H9 (cell line): ENCODE measurements at places on chromosomes 2 and 18.
A peak's percentile ranks its signal among the peaks of the same experiment; 100 is the strongest.

DNA sequence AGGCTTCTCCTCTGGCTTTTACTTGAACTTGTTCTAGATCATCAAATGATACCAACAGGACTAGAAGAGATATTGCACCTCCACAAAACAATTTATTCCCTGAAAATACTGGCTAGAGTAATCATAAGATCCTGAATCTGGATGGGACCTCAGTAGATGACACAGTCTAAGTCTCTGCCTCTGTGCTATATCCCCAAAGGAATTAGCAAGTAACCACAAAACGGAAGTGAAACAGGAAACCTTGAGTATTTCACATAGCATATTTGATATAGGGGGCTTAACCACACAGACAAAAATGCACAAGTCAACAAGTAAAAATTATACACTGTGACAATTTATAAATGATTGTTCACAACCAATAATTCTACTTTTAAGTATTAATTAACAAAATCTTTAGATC, 456.9 kb upstream of the TNP1 start:
- no peak for DNase-seq

DNA sequence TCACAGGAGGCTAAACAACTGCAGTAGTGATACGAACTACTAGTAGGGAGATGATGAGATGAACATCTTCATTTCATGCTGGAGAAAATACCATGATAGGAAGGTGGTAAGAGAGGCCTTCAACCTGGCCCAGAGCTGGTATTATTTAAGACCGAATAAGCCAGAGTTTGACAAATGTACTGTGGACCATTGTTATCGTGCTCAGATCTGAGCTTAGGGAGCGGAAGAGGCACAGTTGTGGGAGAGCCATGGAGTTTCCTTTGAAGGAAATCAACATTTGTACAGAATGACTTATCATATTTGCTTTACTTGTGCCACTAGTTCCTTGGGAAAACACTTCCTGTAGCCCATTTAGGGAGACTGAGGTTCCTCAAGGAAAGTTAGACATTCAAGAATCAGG, 260.6 kb upstream of the TNP1 start:
- no peak for DNase-seq

GRCh38 chr2:108323619-108324018, 34.9 kb downstream of the SULT1C2 start:
- no peak for DNase-seq

GRCh38 chr18:34122724-34123334, 101.9 kb downstream of the NOL4 start:
- peak; percentile 33 for DNase-seq

DNA sequence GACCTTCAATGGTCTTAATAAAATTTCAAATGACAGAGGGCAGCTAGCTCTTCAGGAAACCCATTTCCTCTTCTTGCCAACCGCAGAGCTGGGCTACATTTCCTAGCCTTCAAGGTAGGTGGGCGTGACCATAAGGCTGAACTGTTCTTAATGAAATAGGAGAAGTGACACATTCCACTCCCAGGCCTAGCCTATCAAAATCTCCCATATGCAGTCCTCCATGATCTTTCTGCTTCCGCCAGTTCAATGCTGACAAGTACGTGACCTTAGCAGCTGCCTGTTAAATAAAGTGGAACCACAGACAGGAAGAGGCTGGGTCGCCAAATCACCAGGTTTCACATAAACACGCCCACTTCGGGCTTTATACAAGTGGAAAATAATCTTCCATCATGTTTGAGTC, 13.2 kb downstream of the SERPINE2 start:
- DNase-seq: no peak

DNA sequence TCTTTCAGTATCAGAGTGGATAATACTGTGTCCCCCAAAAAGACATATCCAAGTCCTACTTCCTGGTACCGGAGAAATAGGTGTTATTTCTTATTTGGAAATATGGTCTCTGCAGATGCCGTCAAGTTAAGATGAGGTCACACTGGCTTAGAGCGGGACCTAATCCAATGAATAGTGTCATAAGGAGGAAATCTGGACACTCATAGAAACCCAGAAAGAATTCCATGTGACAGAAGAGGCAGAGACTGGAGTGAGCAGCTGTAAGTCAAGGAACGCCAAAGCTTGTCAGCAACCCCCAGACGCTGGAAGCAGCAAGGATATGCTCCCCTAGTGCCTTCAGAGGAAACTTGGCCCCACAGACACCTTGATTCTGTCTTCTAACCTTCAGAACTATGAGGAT, 69.8 kb downstream of the CCBE1 start:
- DNase-seq: no peak

DNA sequence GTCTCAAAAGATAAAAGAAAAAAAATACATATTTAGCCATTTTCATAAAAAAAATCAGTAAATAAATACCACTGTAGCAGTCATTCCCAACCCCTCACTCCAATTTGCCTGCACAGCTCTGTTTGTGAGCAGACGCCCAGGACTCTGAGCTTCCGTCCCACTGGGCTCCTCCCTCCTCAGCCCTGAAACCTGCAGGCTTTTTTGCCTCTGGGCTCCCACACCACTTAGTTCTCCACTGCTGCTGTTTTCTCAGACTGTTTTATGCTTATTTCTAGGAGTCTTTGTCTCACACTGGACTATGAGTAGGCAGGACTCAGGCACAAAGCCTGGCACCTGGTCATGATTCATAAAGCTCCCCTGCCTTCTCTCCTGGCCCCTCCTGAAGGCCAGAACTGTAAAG, 6.1 kb upstream of the CXCR1 start:
- no peak for DNase-seq

DNA sequence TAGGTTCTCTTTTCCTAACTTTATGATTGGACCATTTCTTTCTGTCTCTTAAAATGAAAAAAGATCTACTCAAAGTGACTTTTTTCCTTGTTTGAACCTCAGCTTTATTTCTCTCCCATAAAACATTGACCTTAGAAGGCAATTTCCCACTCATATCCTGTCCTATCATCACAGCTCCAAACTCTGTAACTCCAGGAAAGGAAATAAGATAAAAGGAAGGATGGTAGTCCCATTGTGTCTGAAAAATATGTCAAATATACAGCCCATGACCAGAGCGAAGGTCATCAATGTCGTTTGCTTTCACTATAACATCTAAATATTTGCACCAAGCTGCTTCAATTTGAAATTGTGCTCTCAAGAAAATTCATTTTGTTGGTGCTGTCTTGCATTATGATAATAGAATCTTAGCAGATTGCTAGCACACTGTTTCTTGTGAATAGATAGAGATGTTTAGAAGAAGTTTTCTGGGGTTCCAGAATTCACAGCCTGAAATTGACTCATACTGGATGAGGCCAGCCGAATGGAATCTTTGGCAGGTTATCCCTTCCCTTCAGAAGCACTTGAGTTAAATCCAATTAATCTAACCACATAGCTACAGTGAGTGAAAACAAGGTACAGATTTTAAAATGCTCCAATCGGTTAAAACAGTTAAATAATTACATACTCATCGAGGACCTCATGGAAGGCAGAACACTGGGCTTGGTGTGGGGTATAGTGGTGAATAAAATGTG, 95.1 kb downstream of the CRIM1 start:
- no peak for DNase-seq

DNA sequence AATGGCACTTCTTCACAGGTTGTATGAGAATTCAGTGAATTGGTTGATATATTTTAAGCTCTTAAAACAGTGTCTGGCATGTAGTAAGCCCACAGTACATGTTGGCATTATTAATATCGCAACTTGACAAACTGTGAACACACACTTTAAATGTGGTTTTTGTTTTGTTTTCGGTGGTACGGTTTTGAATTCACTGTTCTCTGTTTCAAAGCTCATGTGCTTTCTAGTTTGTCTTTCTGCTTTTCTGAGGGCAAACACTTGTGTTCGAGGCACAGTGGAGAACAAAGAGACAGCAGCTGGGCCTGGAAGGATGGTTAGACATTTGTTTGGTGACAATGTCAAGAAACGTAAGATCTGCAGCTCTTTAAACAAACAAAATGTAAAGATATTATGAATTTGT, 276.5 kb upstream of the MC4R start:
- DNase-seq: no peak

DNA sequence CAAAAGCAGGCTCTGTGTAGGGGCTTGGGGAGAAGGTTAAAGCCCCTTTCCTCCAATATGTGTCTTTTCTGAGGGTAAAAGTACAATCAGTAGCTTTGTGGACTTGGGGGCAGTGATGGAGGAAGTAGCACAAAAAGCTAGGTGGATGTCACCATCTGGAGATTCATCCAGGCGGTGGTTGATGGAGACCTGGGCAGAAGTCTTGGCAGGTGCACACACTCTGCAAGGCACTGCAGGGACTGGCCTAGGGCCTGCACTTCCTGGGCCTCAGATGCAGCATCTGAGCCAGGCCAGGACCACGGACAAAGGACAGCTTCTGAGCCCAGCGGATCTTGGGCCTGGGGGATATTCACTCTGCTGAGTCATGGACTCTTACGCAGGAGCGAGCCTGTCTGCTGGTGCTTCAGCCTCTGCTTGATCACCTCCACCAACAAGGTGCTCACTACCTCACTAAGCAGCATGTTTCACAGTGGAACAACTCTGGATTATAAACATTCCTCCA, 391.1 kb downstream of the TNS1 start:
- no peak for DNase-seq

- no peak for DNase-seq
Measured at GRCh38 chr2:9831670-9832069, 11.6 kb upstream of the TAF1B start.

DNA sequence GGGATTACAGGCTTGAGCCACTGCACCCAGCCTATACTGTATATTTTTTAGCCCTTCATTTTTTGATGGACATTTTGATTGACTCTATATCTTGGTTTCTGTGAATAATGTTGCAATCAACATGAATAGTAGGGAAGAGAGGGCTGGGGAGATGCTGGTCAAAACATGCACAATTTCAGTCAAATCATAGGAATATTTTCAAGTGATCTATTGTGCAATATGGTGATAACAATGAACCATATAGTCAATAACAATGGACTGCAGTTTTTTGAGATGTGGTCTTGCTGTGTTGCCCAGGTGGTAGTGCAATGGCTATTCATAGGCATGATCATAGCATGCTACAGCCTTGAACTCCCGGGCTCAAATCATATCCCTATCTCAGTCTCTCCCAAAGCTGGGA, 264.7 kb upstream of the TMEFF2 start:
- no peak for DNase-seq

GRCh38 chr2:43127208-43127940, 99.0 kb downstream of the ZFP36L2 start:
- peak; percentile 90 for DNase-seq

DNA sequence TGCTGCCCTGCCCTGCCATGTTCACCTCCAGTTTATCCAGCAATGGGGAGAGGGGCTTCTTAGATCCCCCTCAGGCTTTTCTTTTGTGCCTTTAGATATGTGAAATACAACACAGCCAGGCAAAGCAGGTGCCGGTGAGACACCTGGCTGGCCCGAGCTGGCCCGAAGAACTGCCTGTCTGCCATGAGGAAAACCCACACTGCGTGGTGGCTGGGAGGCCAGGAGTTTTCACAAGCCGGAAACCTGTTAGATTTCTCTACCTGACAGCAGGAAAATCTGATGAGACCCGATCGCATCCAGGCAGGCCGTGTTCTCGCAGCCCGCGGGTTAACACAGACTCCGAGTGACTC, 5.7 kb upstream of the GAL3ST2 start:
- no peak for DNase-seq

GRCh38 chr18:3869848-3870247, 419.9 kb downstream of the TGIF1 start:
- no peak for DNase-seq

DNA sequence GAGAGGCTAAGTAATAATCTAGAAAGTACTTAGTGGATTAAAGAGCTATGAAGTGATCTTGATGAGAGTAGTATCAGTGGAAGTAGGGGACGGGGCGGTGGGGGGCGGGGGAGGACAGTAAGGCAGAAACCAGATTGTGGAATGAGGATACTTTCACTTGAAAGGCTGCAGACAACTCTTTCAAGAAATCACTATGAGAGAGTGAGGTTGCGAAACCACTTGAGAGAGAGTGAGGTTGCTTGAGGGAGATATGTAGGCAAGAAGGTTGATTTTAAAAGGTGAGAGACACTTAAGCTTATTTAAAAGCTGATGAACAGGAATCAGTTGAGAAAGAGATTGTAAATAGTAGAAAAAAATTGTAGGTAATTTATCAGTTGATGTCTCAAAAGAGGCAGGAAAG, 3.8 kb downstream of the ZNF397 start:
- no peak for DNase-seq

- DNase-seq: no peak
Measured at GRCh38 chr2:96359310-96359709, 23.7 kb downstream of the NCAPH start.

DNA sequence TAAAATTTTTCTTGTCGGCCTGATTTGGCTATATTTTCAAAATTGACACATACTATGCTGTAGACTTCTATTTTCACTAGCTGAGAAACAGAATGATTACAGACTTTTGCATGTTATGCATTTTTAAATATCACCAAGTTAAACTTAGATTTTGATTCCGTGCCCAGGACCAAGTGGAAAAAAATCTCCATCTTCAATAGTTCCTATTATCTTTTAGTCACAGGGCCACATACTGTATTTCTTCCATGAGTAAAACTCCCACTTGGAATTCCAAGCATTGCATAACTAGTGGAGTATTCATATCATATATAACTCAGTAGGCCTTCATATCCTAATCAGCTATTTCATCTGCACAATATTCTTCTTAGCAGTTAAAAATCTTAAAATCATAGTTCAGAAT, 470.9 kb downstream of the ARHGAP15 start:
- DNase-seq: no peak

DNA sequence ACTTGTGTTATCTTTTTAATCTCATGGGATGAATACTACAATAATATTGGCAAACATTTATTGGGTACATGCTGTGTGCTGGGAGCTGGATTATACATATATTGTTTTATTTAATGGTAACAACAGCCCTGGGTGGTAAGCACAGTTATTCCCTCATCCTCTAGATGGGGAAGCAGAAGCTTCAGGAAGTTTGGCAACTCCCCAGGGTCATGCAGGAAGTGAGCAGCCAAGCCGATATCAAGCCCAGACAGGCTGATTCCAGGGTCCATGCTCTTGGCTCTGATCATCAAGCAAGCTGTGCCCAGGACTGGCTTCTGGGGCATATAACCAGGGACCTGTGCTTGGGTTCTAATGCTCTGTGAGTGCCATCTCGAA, 155.8 kb downstream of the ZNF516 start:
- no peak for DNase-seq

DNA sequence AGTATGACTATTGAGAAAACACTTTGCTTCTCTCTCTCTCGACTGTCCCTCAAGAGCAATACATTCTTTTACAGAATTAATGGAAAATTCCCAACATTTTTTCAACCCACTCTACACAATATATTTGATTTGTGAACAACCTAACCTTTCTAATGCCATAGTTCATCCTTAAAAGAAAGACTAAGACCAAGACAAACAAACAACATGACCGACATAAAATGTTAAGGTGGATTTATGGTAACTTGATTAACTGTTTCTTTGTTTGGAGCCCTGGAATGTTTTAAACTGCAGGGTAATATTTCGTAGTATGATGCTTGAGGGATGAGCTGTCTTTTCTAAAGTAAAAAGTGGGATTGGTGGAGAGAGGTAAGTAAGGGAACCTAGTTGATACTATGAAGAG, 738.2 kb downstream of the MBD2 start:
- DNase-seq: no peak

- DNase-seq: no peak
Measured at GRCh38 chr2:236919209-236919608, 166.5 kb upstream of the COPS8 start.
